ENCODE measurements at places on chromosomes 7 and 10.
A peak's percentile ranks its signal among the peaks of the same experiment; 100 is the strongest.

DNA sequence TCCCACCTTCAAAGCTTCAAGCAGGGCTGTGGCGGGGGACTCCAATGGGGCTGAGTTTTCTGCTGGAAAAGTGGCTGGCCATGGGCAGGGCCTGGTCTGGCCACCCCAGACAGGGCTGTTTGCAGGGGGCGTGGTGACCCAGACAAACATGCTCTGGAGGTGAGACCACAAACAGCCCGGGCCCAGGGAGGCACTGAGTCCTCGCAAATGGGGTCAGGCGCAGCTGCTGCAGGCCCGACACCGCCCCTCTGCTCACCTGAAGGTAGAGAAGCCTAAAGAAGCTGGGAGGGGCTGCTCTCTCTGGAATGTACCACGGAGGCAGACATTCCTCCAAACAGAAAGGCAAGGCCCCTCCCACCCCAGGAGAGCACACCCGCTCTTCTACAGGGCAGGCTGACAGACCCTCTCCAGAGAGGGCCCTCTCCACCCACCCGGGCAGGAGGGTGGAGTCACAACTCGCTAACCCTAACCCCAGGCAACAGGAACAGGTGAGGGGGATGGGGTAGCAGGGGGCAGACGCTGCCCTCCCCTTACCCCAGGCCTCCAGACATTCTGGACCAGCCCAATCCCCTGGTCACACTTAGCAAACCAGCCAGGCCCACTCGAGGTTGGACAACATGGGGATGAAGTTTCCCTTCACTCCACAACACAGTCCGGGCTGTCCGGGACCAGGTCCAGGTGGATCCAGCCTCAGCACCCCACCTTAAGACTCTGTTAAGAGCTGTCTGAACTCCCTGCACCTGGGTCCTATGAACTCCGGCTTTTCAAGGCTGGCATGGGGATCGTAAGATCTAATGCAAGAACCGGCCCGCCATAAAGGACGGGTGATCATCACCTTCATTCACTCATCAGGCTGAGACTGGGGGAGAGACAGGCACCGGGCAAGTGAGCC, 32.3 kb downstream of the OAT start:
- DNase-seq: no peak

DNA sequence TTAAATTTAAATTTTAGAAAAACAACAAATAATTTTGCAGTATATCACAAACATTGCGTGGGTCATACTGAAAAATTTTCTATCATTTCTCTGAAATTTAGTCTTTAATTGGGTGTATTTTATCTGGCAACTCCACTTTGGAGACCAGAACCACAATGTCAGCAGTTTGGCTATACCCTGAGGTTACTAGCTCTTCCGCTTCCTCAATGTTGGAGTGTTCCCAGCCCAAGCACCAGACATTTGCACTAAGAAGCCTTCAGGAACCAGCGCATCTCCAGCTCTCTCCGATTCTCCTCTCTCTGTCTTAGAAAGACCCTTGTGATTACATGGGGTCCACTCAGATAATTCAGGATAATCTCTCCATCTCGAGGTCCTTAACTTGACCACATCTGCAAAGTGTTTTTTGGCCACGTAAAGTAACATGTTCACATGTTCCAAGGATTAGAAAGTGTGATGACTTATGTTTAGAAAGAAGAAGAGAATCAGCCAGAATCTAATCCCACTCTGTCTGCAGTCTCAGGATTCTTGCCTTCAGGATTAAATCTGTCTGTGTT, 43.1 kb upstream of the ADRB1 start:
- DNase-seq: no peak

GRCh38 chr10:43237128-43237527, 29.7 kb downstream of the RASGEF1A start:
- DNase-seq: no peak

- peak; percentile 2 for DNase-seq
These were observed 3.0 kb upstream of the MCM10 start for GRCh38 chr10:13158401-13158800.

DNA sequence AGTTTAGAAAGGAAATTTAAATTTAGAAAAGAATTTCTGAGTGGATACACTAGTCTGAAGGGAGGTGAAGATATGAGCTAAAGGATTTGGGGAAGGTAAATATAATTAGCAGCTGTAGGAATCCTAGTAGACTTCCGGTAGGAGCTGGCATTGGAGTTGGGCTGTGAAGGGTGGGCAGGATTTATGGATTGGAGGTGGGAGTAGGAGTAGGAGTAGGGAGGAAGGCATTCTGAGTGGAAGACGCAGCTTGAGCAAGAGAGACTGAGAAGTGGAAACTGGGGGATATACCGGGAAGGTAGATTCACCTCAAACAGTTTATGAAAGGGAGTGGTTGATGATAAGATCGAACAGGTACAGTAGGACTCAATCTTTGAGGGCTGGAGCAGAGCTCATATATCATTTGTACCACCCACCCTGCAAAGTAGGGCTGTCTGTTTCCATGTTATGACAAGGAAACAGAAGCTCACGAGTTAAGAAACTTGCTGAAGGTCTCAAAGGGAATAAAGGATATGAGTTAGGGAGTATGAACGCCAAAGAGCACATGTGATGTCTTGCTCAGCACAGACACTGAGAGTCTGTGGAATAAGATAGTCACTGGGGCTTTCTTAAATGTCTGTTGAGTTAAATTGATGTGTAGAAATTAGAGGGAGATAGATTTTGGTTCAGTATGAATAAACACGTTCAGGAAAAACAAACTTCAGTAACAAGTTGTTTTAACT, 81.6 kb downstream of the RPS24 start:
- no peak for DNase-seq

GRCh38 chr10:94496010-94496409, 49.6 kb upstream of the HELLS start:
- DNase-seq: no peak

GRCh38 chr10:35631404-35631803, 10.7 kb downstream of the FZD8 start:
- no peak for DNase-seq
